ENCODE measurements at places on chromosomes 7 and 10.

DNA sequence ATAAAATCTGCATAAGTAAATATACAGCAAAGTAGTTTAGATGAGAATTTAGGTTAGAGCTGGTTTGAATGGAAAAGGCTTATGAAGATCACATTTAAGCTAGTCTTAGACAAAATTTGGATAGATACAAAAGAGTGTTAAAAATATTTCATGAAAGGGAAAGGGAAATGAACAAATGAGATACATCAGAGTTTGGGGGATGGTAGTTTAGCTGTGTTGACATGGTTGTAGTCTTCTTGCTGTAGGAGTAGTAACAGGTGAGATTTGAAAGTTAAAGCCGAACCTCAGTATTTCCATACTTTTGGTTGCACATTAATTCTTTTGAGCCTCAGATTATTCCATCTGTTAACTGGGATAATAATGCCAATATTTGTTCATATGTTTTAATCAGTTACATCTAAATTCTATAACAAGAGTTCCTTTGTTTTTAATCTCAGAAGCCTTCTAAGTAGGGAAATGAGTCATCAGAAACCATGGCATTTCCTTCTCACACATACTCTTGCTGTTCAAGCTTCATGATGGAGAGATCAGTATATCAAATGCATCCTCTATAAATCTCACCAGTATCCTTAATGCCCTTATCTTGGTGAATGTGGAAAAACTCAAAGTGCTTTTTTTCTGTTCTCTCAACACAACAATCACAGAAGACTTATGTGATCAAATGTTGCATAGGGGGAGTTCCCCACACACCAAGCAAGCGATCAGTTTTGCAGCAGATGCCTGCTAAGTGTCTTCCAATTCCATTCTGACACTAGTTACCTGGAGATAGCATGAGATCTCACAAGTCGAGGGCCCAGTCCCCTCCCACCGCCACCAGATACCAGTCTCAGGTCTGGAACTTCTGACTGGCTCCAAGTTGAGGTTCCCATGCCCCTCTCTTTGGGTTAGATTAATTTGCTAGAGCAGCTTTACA is 84.7 kb downstream of the MAPK8 start:
- DNase-seq, result peak; percentile 56

GRCh38 chr10:78645975-78646374 is 422.8 kb upstream of the ZMIZ1 start:
- no peak for DNase-seq

- no peak for DNase-seq
These were observed 39.0 kb downstream of the DIP2C start for GRCh38 chr10:650441-650851.

DNA sequence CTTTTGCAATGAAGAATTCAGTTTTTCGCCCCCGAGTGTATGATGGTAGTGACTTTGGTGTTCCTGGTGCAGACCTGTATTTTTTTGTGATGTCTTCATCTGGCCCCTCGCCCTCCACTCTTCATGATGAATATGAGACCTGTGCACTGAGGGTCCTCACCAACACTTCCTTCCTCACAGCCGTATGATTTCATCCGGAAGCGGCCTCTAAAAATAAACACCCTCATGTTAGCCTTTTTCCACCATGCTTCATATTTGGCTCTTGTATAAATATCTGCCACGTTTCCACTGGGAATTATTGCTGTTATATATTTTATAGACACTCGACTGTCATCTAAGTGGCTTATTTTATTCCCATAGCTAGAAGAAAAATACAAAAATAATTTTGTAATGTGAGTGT is 160.4 kb downstream of the MGMT start:
- DNase-seq, result no peak

GRCh38 chr10:68223535-68224165 is 8.3 kb downstream of the ATOH7 start:
- DNase-seq, result no peak

DNA sequence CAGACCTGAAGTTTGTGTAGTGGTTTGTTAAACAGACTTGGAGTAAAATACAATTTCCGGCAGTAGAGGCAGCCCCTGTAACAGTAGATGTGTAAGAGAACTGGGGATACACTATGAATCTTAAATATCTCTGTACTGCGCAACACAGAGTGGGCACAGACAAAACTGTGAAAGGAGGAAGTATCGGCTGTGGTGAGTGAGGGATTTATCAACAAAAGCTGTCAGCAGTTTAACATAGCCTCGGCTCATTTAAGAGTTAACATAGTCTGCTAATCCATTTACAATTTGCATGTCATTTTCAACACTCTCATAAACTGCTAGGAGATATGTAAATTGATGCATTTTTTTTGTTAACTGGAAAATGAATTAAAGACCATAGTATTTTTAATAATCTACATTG is 225.2 kb downstream of the ZWINT start:
- DNase-seq, result no peak

- no peak for DNase-seq
These were observed 99.8 kb downstream of the GSAP start for GRCh38 chr7:77316219-77316978.

- no peak for DNase-seq
These were observed 22.5 kb upstream of the MMP21 start for GRCh38 chr10:125797994-125798662.

GRCh38 chr10:128068398-128069285 is 57.6 kb downstream of the MKI67 start:
- DNase-seq, result no peak

DNA sequence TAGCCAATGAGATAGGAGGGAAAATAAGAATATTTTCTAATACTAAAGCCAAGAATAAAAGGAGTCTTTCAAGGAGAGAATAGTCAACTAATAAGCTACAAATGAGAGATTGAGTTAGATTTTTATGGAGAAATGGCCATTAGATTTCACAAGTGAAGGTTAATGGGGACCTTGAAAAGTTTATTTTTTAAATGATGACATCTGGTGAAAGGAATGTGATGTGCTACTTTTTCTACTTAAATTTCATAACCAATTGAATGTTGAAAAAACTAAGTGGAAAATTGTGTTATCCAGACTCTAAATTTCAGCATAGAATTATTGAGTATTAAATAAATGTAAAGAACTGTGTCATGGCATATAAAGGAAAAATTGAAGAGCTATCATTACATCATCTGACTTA is 125.7 kb downstream of the TSPAN12 start:
- DNase-seq, result no peak

DNA sequence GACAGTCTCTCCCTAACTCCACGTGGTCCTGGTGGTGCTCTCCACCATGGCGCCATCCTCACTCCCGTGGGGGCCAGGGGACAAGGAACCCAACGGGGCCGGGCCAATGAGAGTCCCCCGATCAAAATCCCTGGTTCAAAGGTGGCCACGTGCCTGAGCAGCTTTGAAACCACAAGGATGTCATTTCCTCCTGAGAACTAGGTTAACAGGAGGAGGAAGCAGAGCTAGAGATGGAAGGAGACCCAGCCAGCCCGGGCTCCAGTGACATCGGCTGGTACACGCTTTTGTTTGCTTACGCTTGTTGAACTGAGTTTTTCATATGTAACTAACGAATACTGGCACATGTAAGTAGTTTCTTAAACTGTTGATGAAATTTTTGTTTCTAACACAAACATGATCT is 61.7 kb downstream of the PRPF18 start:
- no peak for DNase-seq

DNA sequence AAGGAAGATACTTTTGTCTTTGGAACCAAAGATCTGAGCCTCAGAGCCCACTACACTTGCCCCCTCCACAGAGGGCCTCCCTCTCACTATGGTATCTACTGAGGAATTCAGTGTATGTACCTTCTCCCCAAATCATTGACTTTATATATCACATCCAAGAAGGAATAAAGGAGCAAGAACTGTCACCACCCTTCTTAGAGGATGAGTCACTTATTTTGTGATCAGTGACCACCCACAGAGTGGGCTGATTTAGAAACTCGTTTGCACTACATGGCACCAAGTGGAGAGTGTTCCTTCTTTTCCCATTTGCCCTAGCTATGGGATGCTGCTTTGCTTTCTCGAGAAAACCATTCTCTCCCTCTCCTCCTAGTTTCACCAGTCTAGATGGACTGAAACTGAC is 5.7 kb downstream of the TMEM243 start:
- peak; percentile 69 for DNase-seq

DNA sequence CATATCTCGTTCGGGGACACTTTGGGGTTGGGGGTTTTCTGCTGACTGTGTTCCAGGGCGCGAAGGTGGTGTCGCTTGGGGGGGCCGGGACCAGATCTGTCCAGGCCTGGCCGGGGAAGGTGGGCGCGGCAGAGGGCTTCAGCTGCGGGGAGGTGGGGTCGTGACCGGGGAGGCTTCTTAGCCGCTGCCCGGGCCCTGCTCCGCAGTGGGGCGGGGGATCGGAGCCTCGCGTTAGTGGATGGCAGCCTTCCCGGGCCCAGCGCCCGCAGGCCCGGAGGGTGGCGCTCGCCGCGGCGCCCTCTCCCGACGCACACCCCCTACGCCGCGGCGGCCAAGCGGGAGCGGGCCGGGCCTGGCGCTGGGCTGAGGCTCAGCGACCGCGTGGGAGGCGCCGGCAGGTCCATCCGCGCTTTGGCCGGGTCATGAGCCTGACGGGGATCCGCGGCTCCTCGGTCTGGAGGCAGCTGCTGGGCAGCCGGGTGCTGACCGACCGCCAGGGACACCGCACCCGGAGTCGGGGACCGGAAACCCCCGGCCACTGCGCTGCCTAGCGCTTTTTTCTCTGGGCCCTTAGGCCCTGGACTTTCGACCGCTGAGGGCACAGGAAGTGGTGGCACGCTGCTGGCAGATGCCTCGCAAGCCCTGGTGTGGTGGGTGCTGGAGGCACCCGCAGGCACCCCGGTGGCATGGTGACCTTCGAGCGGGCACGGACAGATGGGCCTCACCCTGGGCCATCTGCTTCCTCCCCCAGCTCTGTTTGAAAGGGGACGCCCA is 1.2 kb downstream of the AGAP3 start:
- DNase-seq, result no peak

DNA sequence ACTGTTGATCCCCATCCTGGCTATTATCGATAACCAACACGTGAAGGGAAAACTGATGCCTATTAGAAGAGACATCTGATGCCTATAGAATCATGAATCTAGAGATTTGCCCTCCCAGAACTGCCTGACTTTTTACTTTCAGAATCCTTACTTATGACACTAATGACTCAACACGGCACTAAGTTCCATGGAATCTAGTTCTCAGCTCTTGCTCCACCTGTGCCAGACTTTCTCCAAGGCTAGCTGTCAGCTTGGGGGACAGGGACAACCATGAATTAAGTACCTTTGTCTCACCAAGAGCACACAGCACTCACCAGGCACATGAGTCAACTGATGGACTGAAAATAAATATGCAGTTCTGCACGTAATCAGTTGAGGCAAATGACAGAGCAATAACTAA is 184.2 kb downstream of the FRMD4A start:
- DNase-seq, result peak; percentile 30

DNA sequence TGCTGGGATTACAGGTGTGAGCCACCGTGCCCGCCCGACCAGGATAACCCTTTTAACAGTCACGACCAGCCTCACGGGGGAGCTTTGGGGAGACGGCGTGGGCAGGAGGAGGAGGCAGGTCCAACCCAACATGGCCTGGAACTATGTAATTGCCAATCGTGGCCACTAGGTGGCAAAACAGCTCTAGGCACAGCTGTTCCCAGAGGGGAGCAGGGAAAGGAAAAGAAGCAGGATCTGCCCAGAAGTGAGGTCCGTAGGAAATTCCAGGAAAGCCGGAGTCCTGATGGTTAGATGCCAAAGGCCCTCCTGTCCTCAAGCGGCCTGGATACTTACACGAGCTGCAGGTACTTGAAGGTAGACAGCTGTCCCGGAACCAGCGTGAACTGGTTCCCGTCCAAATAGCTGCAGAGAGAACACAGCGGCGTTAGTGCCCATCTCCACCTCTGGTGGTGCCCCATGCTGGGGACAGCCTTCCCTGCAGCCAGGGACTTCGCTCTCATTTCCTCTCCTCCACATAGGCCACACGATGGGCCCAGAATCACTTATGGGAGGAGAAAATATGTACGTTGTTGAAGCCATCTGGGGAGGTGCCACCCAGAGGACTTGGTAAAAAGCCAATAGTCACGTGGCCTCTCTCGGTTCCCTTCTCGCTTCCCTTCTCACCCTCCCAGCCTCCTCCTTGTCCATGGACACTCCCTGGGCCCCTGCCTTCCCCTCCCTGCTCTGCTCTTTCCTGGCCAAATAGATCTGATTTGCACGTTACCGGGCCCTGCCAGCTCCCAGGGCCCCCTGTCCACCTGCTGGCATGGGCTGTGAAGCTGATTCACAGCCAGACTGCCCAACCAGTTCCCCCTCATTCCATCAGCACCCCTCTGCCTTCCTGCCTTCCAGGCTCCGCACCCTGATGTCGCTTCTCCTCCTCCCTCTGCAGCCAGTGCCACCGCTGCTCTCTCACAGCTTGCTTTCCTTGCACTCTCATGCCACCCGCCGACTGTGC is 148.1 kb downstream of the SLIT1 start:
- peak; percentile 76 for DNase-seq

GRCh38 chr10:130686689-130687300 is 550.6 kb downstream of the GLRX3 start:
- no peak for DNase-seq

- DNase-seq, result peak; percentile 9
These were observed 5.9 kb downstream of the PIK3CG start for GRCh38 chr7:106870983-106871410.

DNA sequence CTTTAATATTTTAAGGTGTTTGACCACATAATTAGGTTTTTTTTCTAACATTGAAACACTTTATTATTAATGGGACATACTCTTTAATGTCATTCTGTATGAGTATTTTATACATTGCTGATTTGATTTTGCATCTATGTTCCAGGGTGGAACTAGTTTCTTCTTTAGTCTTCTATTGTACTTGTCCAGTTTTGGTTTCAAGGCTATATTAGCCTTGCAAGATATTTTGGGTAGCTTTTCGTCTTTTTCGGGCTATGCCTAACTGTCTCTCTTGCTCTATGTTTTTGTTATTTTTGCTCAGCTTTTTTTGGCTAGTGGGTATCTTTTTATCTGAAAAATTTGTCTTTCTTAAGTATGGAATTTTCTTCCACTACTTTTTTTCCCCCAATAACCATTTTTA is 38.7 kb upstream of the MKX start:
- DNase-seq, result no peak

- no peak for DNase-seq
These were observed 569 bp upstream of the NPTX2 start for GRCh38 chr7:98616381-98617050.

DNA sequence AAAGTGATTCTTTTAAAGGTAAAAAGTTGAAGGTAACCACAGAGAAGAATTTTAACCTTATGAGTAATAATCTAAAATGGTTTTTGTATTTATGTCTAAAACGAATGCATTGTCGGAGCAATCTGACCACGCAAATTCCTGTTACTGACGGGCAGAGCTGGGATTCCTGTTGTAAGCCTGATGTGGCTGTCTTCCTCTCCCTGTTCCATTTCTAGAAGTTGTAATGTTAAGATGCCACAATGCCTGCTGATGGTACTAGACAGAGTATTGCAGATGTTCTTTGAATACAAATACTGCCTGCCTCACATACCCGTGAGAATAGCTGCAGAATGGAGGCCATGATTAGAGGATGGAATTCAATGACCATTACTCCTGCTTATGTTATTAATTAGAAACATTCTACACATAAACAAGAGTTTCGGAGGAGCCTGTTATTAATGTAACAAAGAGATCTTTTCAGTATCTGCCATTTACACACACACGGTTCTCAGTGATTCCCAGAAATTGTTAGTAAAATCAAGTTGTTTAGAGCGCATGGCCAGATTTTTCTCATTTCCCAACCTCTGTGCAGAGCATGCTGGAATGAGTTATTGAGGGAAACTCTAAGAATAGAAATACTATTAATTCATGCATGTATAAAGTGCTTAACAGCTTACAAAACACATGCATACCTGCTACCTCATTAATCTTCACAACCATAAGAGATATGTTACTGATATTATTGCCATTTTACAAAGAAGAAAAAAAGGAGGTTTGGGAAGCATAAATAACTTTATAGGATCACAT is 196.8 kb downstream of the PTN start:
- DNase-seq, result peak; percentile 93

GRCh38 chr7:95322396-95322795 is 1.9 kb downstream of the PON1 start:
- DNase-seq, result peak; percentile 76

Measured in fibroblast of skin of right quadriceps (primary cell).